ENCODE measurements at places on chromosomes 5 and 9.

GRCh38 chr9:3451956-3452355 is 73.8 kb downstream of the RFX3 start:
- DNase-seq: no peak

DNA sequence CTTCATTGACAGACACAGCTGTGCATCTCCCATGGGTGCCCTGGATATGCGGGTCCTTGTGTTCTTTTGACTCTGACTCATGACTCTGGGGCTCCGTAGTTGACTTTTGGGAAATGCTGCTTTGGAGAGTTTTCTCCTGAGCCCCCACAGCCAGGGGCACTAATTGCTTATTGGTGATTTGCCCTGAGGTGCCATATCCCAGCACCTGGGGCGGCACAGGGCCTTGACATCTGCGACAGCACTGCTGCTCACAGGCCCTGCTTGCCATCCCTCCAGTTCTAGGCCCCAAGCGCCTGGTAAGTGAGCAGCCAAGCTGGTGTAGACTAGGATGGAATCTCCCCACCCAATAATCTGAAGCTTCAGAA is 75.1 kb downstream of the AMBP start:
- no peak for DNase-seq

- no peak for DNase-seq
Measured at GRCh38 chr5:136108180-136108611, 24.4 kb upstream of the SMAD5 start.

- no peak for DNase-seq
Measured at GRCh38 chr9:129095170-129095667, 14.3 kb downstream of the DOLPP1 start.

DNA sequence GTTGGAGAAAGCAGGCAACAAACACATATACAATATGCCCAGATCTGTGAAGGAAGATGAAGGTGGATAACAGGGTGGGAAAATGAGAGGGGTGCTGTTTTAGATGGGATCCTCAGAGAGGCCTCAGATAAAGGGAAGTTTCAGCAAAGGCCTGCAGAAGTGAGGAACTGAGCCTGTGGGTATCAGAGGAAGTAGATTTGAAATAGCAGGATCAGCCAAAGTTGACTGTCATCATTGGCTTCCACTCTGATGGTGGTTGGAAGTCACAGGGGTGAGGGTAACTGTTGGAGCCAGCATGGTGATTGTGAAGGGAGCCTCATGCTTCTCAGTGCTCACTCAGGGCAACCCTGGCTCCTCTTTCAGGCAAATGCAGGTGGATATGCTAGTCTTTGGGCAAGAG is 607.2 kb upstream of the CLINT1 start:
- DNase-seq: no peak

GRCh38 chr5:55021410-55021809 is 2.6 kb upstream of the GZMK start:
- DNase-seq: no peak

GRCh38 chr5:91123901-91124300 is 259.2 kb downstream of the ARRDC3 start:
- no peak for DNase-seq

- no peak for DNase-seq
Measured at GRCh38 chr5:122612901-122613300, 162.0 kb upstream of the SNX2 start.

GRCh38 chr5:60076746-60077145 is 183.2 kb upstream of the PDE4D start:
- no peak for DNase-seq

GRCh38 chr9:16331031-16331430 is 539.4 kb downstream of the BNC2 start:
- no peak for DNase-seq

DNA sequence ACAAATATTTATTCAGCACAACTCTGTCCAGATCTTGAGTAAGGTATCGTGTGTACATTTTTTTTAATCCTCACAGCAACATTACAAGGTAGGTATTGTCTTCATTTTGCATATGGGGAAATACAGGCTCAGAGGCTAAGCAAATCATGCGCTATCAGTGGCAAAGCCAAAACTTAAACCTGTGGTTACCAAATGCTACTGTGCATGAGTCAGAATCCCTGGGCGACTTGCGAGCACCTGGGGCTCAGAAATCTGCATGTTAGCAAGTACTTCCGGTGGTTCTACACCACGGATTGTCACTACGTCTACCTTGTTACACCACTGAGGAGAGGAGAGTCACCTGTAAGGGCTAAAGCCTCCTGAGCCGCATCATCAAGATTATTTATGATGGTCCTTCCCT is 21.3 kb downstream of the C5orf58 start:
- no peak for DNase-seq

DNA sequence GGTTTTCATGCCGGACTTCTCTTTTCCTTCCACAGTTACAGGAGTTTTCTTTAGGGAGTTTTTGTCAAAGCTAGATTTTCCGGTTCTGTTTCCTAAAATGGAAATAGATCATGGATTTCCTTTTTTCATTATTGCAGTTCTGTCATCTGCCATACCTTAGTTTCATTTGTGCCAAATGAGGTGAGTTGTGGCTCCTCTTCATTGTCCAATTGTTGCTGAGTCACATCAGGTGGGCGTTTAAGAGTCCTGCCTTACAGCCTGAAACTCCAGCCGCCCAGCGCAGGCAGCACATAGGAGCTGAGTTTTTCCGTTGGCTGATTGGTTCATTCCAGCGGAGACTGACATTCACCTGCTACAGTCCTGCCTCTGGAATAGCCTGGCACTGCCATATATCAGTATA is 14.1 kb downstream of the SLC25A25 start:
- no peak for DNase-seq
